ENCODE measurements at places on chromosomes 12 and 14.

GRCh38 chr12:103820881-103821489 is 20.0 kb downstream of the NT5DC3 start:
- DNase-seq: no peak
- H3K4me1 ChIP-seq: no peaks in the 10 kb centered on the region
- no peaks in the 10 kb centered on the region for H3K27me3 ChIP-seq
- no peak overlapping the region for H3K27ac ChIP-seq

- no peak overlapping the region for H3K4me3 ChIP-seq
Measured at GRCh38 chr12:50720501-50720900, 43.4 kb upstream of the ATF1 start.

DNA sequence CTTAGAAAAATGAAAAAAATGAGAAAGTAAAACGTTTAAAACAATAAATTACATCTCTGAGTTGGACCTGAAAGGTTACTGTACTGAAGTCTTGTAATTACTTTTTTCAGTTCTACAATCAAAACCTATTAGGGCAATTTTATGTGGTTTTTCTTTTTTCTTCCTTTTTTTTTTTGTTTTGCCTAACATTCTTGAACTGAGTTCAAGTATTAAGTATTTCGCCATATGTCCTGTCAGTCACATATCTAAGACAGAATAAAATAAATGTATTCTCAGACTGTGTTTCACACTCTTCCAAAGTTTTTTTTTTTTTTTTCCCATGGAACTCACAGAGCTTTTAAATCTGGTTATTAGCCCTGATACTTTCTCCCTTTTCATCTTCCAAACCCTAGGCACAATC is 172.0 kb downstream of the BCAT1 start:
- no peaks in the 10 kb centered on the region for H3K4me1 ChIP-seq
- no peak overlapping the region for H3K4me3 ChIP-seq
- no peaks in the 10 kb centered on the region for H3K27me3 ChIP-seq
- H3K36me3 ChIP-seq: no peaks in the 10 kb centered on the region
- DNase-seq: no peak

DNA sequence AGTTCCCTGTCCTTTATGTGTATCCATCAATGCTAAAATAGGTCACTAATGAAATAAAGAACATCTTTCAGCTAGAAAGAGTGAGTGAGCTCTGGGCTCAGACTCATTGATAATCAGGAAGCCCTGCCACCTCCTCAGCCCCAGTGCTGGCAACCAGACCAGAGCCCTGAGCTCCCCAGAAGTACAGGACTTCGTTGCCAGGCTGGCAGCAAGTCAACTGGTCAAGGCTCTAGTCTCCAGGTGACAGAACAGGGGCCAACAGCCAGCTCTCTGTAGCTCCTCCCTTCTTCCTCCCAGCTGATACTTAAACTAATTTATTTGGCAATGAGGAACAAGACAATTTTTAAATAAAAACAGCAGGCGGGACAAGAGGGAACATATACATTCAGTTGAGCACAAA is 145.3 kb downstream of the EGLN3 start:
- no peaks in the 10 kb centered on the region for H3K36me3 ChIP-seq
- no peaks in the 10 kb centered on the region for H3K4me1 ChIP-seq
- no peaks in the 10 kb centered on the region for H3K27me3 ChIP-seq
- H3K27ac ChIP-seq: no peak overlapping the region
- DNase-seq: no peak

- H3K4me1 ChIP-seq: no peaks in the 10 kb centered on the region
- no peak for DNase-seq
- no peak overlapping the region for H3K27ac ChIP-seq
- H3K36me3 ChIP-seq: peaks cover 7% of the 10 kb centered on the region
Measured at GRCh38 chr12:117018276-117018675, 80.9 kb downstream of the TESC start.

DNA sequence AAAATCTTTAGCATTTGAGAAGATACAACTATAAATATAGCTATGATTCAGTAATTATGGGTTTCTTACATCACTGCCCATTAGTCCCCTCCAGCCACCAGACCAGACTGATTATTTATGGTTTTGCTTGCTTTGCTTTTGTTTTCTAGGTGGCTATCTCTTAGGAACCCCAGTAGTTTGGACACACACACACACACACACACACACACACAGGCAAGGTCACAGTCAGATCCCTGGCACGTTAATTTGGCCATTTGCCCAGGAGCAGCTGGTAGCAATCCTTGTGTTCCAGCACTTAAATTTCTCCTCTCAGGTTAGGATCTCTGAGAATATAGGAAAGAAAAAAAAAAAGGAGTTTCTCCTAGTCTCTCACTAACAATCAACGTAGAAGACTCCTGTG is 90.2 kb upstream of the RESF1 start:
- peaks cover under 1% of the 10 kb centered on the region for H3K4me1 ChIP-seq
- H3K27me3 ChIP-seq: no peaks in the 10 kb centered on the region
- DNase-seq: no peak
- no peak overlapping the region for H3K4me3 ChIP-seq
- no peaks in the 10 kb centered on the region for H3K36me3 ChIP-seq

All from CD4-positive, alpha-beta memory T cell (primary cell).